ENCODE measurements at places on chromosomes 4 and X. TPM values are rescaled to one million over a fixed set of nuclear protein-coding genes. Genes with fewer than 3 reads are reported as not detected.

Gene SERTM2
- not detected for total RNA-seq

GRCh38 chr4:150337734-150338133 lies 244.2 kb upstream of the MAB21L2 start:
- no peak for DNase-seq

Gene PABPC4L
- total RNA-seq, result not detected

DNA sequence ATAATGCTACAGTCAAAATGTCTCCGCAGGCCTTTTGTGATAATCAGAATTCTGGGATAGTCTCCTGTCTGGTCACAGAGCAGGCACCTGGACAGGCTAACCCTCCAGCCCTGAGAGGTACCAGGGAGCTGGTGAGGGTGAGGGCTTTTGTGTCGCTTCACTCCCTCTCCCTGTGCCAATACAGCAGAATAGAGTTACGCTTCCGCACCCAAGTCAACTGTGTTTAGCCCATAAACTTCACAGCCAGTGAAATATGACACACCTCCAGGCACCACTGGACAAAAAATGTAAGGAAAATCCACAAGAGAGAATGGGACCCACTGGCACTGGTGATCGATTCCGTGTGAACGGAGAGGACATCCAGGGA lies 1.3 kb downstream of the GAK start:
- no peak for DNase-seq

Gene NDP
- total RNA-seq, result not detected

Gene EGFL6
- 0.09 TPM for total RNA-seq

Gene SSX4
- total RNA-seq, result not detected

GRCh38 chr4:183155450-183156184 lies 56.6 kb downstream of the WWC2 start:
- no peak for DNase-seq

DNA sequence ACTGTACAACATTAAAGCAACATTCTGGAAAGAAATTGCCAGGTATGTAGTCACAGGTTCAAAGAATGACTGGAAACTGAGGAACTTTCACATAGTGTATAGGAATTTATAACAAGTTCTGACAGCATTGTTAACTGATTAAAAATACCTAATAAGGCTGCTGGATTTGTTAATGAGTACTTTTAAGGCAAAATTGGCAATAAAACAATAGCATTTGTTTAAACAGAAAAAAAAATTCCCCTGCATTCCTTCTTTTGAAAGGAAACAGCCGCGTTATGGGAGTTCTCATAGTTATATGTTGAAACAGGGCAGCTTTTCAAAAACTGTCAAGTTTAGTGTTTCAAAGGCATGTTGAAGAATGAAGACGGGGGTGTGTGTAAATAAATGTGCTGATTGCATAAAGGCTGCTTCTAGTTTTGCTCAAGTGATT lies 282.5 kb upstream of the FAT1 start:
- no peak for DNase-seq

DNA sequence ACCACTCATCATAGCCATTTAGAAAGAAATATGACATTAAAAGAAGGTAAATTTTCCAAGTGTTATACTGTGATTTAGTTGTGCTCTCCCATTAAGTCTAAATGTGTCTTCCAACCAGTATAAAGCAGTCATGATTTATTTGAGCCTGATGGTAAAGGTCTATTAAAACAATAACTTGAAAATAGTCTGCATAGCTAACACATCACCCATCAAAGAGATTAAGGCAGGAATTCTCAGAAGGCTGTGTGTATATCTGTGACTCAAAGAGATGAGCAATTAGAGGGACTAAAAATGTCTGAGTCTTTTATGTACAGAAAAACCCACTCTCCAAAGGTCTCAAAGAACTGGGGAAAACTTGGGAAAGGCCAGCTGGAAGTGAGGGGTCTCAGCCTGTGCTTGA lies 70.3 kb upstream of the IQCM start:
- DNase-seq, result no peak

DNA sequence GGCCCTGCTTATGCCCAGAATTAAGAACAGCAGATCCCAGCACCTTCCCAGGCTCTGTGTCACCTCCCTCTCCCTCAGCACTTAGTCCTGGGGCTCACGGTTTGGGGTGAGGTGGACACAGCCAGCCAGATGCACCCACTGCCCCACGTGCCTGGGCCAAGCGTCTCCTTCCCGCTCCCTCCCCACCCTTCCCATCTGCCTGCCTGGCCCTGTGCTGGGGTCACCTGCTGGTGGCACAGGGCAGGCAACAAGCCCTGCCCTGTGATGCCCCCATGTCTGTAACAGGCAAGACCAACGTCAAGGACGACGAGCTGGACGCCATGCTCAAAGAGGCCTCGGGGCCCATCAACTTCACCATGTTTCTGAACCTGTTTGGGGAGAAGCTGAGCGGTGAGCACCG lies 5.3 kb downstream of the MYL5 start:
- no peak for DNase-seq

DNA sequence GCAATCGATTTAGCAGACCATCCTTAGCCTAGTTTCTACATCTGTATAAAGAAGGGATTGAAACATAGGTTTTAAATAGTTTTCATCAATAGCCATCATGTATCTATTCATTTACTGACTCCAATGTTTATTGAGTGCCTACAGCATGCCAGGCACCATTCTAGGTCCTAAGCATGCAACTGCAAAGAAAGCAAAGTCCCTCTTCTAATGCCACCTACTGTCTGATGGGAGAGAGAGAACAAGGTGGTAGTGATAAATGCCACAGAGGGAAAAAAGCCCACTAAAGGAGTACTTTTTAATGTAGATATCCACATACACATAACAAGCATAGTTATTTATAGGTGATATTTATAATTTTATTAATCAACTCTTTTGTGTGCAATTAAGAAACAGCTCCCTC lies 67.6 kb upstream of the PPARGC1A start:
- DNase-seq, result no peak

GRCh38 chr4:81620442-81620841 lies 148.7 kb upstream of the RASGEF1B start:
- no peak for DNase-seq

DNA sequence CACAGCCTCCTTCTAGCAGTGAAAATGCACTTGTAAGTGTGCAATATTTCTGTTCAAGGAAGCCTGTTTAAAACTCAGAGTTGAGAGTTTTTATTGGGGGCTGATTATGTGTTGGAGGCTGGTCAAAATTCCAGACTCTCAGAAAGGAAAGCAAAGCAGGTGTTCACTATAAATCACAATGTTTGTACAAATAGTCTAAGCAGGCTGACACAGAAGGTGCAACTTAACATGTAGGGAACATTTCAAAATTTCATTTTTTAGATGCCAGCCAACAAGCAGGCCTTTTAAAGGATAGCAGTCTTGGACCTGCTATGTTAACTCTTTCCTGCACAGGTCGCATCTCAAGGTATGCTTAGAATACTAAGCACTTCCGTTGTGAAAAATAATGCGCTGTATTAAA lies 112.3 kb upstream of the IL13RA1 start:
- no peak for DNase-seq

DNA sequence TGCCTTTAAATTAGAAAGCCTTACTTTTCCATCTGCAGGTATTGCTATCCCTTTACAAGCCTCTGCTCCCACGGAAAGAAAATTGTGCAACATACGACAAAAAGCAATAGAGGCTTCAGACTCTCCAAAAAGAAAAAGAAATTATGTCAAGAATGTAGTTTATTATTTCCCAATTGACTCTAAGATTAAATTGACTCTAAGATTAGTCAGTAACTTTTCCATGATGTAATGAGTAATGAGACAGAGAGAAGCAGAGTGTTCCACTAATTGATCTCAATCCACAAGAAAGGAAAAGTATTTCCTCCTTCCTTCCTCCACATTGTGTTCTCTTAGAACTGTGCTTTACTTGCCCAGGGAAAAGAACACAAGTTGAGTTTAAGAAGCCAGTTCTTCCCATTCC lies 345.7 kb upstream of the HS3ST1 start:
- no peak for DNase-seq

Gene RHOXF2
- 0.09 TPM for total RNA-seq

DNA sequence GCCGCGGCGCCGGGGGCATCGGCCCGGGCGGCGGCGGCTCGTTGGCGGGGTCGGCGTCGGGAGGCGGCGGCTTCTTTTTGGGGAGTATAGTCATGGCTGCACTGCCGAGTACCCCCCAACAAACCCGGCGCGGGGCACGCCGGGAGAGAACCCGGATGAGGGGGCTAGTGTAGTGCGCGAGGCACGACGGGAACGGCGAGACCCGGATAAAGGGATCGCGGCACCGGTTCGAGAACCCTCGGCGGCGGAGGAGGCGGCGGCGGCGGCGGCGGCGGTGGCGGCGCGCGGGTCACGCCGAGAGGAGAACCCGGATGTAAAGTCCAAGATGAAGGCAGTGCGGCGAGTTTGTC lies at the start of gene OTUD5:
Gene OTUD5 (minus strand): TSS at position 131 of the 350 bp plus-strand sequence. CDS start 37 bp downstream, at position 94.
- peak; percentile 64 for DNase-seq

GRCh38 chr4:25663781-25664180 lies 8.1 kb downstream of the SLC34A2 start:
- DNase-seq, result no peak

DNA sequence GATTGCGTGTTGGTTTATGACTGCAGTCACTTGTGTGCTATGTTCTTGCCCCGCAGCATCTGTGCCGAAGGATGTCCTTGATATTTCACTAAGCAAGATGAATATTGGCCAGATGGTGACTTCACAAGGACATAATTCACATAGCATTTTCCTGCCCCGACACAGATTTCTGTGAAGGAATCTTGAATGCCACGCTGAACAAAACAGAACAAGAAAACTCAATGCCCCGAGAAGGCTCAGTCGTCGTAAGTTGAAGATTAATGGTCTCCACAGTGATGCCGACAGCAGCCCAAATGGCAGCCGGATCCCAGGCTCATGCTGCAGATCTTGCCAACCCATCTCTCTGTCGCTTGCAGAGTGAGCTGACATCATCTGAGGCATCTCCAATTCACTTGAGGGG lies 145.9 kb downstream of the CPEB2 start:
- no peak for DNase-seq

Gene ZRSR2
- 29.3 TPM for total RNA-seq

- DNase-seq, result no peak
Measured at GRCh38 chr4:119865389-119865788, 201.3 kb downstream of the MAD2L1 start.

Gene CSN1S1
- total RNA-seq, result not detected

Gene TTC29
- total RNA-seq, result not detected

DNA sequence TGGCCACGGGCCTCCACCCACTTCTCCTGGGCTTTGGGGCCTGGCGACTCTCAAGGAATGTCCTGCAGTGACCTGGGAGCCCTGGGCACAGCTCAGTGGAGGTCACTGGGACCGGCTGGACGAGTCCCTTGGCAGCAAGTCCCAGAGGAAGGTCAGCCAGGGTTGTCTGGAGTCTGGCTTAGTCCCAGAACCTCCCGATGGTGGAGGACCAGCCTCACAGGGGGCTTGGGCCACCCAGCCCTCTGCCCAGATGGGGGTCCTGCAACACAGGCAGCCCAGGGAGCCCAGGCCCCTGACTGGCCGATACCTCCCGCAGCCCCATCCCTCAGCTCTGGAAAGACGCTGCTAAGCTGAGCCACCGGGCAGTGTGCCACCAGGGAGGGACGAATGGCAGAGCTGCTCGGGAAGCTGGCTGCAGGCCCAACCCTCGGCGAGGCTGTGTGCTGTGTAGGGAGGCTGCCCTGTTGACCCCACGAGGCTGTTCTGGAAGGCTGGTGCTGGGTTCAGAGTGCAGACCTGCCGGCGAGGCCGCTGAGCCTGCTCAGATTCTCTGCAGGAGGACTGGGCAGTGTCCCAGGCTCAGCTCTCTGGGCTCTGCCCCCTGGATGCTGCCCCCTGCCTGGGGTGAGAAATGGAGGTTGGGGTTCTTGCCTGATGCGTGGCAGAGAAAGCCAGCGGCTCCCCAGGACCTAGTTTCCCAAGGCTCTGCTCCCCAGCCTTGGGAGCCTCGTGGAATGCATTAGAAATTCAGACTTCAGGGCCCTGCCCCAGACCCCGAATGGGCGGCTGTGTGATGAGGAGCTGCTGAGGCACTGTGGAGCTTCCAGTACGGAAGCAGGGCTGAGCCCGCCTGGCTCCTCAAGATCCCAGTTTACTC lies 61.7 kb downstream of the ADRA2C start:
- no peak for DNase-seq

Gene ZBTB49
- total RNA-seq, result 9.3 TPM
